ENCODE measurements at places on chromosomes 4 and X.

GRCh38 chr4:147103403-147103946 lies 157.8 kb upstream of the TTC29 start:
- no peaks in the 10 kb centered on the region for H3K4me1 ChIP-seq
- H3K27ac ChIP-seq: no peak overlapping the region
- H3K36me3 ChIP-seq: no peaks in the 10 kb centered on the region
- no peak for DNase-seq
- no peak overlapping the region for H3K4me3 ChIP-seq
- peaks cover 5% of the 10 kb centered on the region for H3K27me3 ChIP-seq

DNA sequence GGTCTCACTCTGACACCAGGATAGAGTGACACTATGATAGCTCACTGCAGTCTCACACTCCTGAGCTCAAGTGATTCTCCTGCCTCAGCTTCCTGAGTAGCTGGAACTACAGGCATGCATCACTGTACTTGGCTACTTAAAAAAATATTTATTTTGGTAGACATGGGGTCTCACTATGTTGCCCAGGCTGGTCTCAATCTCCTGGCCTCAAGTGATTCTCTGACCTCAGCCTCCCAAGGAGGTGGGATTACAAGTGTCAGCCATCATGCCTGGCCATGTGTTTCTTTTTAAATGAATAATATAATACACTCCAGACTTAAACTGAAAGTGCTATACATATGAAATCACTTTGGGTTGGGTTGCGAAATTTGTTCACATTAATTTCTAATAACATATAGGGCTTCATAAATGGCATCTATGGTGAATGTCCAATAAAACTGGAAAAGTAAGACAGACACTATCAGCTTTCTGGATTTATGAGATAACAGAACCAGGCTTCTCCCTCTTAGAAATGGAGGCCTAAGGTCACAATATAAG lies 48.0 kb downstream of the SEC24D start:
- no peaks in the 10 kb centered on the region for H3K27me3 ChIP-seq
- peaks cover 6% of the 10 kb centered on the region for H3K4me1 ChIP-seq
- H3K4me3 ChIP-seq: no peak overlapping the region
- no peak overlapping the region for H3K27ac ChIP-seq

DNA sequence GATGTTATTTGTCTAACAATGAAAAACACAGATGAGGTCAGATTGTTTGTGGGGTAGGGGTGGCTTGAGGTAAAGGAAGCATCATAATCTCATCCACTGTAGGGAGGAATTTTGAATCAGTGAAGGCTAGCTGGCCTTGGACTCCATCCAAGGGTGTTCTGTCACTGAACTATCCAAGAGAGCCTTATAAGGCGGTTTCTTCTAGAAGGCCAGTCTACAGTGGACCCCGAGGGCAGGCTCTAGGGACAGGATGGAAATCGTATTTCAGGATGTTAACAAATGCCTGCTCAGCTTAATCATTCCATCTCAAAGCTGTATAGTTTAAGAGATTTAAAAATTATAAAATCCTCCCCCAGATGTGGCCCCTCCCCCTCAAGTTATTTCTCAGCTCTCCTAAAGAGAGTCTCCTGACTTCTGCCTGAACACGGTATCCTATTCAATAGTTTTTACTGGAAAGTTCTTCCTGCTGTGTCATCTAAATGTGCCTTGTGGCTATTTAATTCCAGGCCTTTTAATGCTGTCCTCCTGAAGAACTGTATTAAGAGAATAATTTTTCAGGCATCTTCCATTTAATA lies 8.0 kb downstream of the IGFBP7 start:
- DNase-seq: no peak
- no peaks in the 10 kb centered on the region for H3K27me3 ChIP-seq
- no peak overlapping the region for H3K4me3 ChIP-seq

DNA sequence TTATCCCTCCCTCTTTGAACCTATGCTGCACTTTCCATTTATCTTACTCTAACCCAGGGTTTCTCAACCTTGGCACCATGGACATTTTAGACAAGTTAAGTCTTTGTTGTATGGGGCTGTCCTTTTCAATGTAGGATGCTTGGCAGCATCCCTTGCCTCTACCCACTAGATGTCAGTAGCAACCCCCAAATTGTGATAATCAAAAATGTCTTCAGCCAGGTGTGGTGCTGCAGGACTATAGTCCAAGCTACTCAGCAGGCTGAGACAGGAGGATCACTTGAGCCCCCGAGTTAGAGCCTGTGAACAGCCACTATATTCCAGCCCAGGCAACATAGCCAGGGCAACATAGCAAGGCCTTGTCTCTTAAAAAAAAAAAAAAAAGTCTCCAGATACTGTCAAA lies 7.0 kb downstream of the LRCH2 start:
- H3K27ac ChIP-seq: no peak overlapping the region
- H3K36me3 ChIP-seq: no peaks in the 10 kb centered on the region
- H3K27me3 ChIP-seq: peaks cover 30% of the 10 kb centered on the region

GRCh38 chr4:173834151-173834550 lies 304.1 kb upstream of the HAND2 start:
- DNase-seq: no peak
- H3K4me1 ChIP-seq: no peaks in the 10 kb centered on the region
- no peaks in the 10 kb centered on the region for H3K27me3 ChIP-seq
- no peak overlapping the region for H3K4me3 ChIP-seq
- H3K27ac ChIP-seq: no peak overlapping the region

DNA sequence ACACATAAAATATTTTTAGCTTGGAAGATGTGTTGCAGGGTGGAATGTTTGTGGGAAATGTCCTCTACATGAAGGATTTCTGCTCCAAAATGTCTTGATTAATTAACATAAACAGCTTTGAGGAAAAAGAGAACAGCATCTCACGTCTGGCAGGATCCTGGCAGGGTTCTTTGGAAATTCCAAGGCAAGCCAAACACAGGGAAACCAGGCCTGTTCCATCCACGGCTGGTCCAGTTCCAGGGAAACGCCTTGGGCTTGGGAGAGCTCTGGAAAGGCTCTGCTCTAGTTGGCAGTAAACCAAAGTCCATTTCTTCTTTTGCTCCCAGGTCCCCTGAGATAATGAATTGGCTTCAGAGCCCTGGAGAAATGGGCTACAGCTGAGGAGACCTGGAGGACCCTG lies 42.4 kb upstream of the GAB1 start:
- no peaks in the 10 kb centered on the region for H3K36me3 ChIP-seq
- H3K4me3 ChIP-seq: no peak overlapping the region
- DNase-seq: no peak
- no peaks in the 10 kb centered on the region for H3K27me3 ChIP-seq

GRCh38 chr4:156896527-156896926 lies 75.1 kb downstream of the PDGFC start:
- no peaks in the 10 kb centered on the region for H3K27me3 ChIP-seq
- H3K4me3 ChIP-seq: no peak overlapping the region
- H3K36me3 ChIP-seq: no peaks in the 10 kb centered on the region
- no peak for DNase-seq

Data from pancreas (tissue), 10 donors.